Gastrocnemius medialis (tissue), 4 donors: ENCODE measurements at places on chromosomes 12 and 14. TPM values are rescaled to one million over a fixed set of nuclear protein-coding genes. Genes with fewer than 3 reads are reported as not detected.

- DNase-seq, result no peak
Observed at GRCh38 chr12:22321638-22322037, 12.9 kb downstream of the ST8SIA1 start.

DNA sequence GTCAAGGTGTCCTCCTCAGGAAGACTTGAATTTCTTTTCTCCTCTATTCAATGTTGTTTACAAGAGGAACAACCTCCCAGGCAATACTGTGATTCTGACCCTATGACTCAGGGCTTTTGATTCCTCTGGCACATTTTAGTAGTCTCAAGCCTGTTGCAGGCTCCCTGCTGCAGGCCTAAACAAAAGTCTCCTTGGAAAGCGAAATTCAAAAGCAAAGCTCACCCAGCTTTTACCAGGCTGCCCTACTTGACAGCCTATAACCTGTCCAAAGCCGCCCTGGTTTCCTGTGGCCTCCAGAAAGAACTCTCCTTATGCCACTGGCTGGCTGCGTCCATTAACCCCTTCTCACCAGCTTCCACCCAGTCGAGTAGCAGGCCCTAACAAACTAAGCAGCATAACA, 11.6 kb downstream of the FGD6 start:
- no peak for DNase-seq

The KCNC2 gene
- total RNA-seq, result not detected

GRCh38 chr12:129610601-129611120, 293.2 kb downstream of the TMEM132D start:
- no peak for DNase-seq

The BDKRB2 gene
- 0.71 TPM for total RNA-seq

- no peak for DNase-seq
Observed at GRCh38 chr14:55387121-55387520, 24.5 kb downstream of the ATG14 start.

- no peak for DNase-seq
Observed at GRCh38 chr12:44247588-44247987, 411.7 kb downstream of the TMEM117 start.

DNA sequence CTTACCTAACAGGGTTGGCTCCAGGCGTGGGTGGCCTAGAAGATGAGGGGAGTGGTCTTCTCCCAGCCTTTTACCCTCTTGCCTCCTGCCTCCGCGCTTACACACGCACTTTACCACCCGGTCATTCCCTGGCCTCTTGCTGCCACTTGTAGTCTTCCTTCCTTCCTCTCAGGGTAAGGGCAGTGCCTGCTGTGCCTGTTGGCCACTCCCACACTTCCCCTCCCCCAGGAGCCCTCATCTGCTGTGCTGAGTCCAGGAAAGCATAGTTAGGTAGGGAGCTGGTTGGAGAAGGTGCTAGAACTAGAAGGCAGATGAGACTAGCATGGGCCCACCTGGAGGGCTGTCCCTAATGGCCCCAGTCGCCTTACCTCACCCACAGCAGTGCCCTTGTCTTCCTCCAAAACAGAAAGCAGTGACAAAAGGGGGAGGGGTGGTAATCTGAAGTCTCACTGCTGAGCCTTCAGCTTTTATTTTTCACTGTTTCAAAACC, 54.3 kb upstream of the SRSF5 start:
- peak; percentile 47 for DNase-seq

DNA sequence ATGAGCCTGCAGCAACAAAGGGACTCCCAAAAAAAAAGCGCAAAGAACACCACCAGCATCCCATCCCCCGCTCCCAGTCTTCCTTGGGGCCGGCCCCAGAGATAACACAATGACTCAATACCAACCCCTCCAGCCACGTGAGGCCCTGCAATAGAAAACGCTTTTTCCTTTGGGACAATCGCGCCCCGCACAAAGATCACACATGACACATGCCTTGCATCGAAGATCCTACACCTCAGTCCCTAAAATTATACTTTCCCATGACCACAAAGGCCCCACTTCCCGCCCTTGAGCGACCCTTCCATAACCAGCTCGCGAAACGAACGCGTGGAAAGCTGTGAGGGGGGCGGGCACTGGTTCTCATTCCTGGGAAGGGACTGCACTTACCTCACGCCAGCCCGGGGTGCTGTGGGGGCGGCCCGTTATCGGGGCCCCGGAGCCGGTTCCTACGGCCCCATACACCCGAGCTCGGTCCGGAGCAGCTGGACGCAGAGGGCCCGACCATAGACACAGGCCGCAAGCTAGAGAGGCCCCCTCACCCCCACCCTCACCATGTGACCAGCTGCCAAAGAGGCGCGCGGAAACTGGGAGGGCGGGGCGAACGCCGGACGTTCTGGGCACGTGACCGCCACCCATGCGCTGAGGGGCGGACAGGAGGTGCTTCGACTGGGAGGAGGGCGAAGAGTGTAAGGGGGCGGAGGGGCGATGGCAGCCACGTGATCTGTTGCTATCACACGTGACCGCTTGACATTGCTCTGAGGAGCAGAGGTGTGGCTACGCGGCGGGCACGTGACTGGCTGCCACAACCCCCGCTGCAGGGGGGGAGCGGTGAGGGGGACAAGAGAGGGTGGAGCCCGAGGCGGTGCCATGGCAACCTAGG, at the start of gene CDK4:
TSS of gene CDK4 (minus strand) at position 523 of the 880 bp plus-strand sequence. CDS start 593 bp downstream, outside the sequence.
- DNase-seq, result peak; percentile 100

DNA sequence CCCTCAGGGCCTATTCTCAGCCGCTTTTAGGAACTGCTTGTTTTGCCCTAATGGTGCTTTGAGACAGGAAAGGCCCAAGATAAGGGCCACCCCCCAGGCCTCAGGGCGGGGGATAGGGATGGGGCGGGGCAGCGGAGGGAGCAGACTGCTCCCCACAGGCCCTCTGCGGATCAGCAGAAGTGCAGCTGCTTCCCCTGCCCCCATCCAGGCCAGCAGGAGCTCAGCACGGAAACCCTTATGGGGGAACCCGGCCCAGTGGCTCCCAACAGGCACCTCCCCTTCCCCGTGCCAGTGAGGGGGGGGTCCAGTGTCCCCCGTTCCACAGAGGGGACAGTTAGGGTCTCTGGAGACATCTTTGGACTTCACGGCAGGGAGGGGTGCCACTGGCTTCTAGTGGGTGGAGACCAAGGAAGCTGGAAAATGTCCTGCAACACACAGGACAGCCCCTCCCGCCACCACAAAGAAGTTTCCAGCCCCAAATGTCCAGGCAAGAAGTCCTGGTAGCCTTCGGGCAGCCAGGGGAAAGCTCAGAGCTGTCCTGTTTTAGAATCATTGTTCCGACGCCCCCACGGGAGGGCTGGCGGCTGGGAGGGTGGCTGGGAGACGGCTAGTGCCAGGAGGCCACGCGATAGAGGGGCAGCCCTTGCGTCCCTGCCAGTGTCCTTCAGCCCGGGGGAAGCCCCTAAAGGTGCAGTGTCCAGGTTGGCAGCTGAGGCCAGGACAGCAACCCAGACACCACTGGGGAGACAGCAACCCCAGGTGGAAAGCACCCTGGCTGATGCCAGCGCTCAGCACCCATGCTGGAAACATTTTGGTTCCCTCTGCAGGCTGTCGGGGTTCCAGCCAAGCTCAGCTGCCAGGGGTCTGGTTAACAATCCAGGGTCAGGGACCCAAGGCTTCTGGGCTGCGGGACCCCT, 10.4 kb upstream of the GPR132 start:
- no peak for DNase-seq

- no peak for DNase-seq
Observed at GRCh38 chr12:116556964-116557698, 2.0 kb upstream of the MAP1LC3B2 start.

The CLEC9A gene
- total RNA-seq, result not detected

The NOXRED1 gene
- total RNA-seq, result not detected

The R3HDM2 gene
- 26.1 TPM for total RNA-seq

DNA sequence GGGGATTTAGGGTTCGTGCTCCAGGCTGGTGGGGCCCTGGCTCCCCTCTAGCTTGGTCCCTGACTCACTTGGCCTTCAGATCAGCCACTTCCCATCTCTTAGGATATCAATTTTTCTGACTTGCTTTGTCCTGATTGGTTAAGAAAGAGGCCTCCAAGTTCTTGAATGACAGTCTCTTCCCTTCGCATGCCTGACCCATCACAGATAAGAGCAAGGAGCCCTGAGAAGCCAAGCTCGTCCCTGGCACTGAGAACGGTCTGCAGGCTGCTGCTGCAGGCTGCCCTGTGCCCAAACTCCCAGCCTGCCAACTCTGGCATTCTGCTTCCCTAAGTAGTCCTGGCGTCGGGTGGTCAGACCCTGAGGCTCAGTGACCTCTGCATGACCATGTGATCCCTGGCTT, 794 bp upstream of the LRTM2 start:
- no peak for DNase-seq

DNA sequence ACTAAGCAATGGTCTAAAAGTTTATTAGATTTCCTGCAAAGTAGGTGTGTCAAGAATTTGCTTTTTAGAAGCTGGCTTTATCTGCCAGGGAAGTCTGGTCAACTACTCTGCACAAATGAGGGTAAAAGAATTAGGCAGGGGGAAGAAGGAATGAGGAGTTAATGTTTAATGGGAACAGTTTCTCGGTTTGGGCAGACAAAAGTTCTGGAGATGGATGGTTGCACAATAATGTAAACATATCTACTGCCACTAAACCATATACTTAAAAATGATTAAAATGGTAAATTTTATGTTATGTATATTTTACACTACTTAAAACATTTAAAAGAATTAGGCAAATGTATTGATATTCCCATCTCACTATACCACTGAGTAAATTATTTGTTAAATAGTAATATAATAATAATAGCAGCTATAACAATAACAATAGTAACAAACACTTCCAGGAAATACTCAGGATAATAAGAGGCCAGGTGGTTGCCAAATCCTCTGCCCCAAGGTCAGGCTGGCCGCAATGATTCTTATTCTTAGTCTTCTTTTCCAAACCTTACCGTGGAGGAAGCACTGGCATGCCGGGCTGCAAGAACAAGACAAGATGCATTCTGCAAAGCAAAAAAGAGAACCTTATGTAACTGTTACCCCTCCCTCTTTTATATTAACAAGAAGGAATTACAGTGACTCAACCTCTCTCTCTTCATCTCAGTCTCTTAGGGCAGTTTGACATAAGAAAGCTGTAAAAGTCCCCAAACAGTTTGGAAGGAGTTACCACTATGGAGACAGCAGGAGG, 13.9 kb downstream of the CS start:
- no peak for DNase-seq

The SYCP3 gene
- not detected for total RNA-seq
